ENCODE measurements at places on chromosomes 5 and 9.
A peak's percentile ranks its signal among the peaks of the same experiment; 100 is the strongest.

- DNase-seq: no peak
Observed at GRCh38 chr9:125095821-125096443, 47.4 kb downstream of the SCAI start.

DNA sequence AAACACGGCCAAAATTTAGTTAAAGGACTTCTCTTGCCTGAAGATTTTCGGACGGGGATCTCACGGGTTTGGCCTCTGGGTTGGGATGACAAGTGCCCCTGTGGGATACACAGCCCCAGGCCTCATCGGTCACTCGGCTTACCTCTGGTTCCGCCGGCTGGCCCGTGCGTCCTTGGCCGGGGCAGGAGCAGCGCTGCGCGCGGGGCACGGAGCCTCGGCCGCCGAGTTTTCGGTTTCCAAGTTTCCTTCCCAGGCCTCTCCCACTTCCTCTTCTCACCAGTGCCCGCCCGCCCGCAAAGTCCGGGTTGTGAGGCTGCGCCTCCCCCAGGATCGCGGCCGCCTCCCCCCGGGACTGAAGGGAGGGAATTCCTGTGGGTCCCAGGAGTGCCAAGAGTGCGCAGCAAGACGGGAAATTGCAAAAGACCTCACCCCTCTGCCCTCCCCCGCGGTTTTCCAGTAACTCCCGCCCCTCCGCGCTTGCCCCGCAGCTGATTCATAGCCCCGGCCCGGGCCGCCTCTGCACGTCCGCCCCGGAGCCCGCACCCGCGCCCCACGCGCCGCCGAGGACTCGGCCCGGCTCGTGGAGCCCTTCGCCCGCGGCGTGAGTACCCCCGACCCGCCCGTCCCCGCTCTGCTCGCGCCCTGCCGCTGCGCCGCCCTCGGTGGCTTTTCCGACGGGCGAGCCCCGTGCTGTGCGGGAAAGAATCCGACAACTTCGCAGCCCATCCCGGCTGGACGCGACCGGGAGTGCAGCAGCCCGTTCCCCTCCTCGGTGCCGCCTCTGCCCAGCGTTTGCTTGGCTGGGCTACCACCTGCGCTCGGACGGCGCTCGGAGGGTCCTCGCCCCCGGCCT is at the start of gene OSMR:
Gene OSMR (plus strand): TSS at position 487 of the 853 bp plus-strand sequence. CDS start 23,033 bp downstream, outside the sequence.
- peak; percentile 18 for DNase-seq

DNA sequence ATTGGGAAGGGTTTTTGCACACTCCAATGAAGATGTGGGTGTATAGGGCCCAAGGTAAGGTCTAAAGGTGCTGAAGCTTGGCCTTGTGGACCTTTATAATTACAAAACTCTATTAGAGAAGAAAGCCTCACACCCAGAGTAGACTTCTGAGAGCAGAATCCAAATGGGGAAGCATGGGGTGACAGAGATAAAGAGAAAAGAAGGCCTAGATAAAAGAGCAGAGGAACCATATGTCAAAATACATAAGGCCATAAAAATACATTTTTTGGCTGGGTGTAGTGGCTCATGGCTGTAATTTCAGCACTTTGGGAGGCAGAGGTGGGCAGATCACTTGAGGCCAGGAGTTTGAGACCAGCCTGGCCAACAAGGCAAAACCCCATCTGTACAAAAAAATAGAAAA is 27.4 kb upstream of the TCERG1 start:
- no peak for DNase-seq

GRCh38 chr5:53161876-53162275 is 52.3 kb upstream of the MOCS2 start:
- no peak for DNase-seq

- DNase-seq: peak; percentile 7
Observed at GRCh38 chr5:62707563-62707962, 128.9 kb downstream of the LRRC70 start.

GRCh38 chr9:38023661-38024035 is 45.4 kb downstream of the SHB start:
- DNase-seq: no peak

DNA sequence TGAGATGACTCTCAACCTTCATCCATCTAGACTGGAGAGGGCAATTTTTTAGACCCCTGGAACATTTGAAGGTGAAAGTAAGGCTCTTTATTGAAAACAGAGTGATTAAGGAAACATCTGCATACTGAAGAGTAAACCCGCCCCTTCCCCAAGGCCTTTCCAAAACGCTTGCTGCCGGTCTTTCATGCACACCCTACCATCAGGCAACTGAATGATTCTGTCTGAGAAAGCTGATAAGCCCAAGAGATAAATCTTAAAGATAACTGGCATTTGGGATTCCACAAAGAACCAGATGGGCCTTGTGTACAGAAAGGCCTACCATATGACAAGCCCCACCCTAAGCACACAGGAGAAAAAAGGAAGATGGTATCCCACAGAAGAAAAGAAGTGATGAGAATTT is 54.4 kb upstream of the PIK3R1 start:
- no peak for DNase-seq

DNA sequence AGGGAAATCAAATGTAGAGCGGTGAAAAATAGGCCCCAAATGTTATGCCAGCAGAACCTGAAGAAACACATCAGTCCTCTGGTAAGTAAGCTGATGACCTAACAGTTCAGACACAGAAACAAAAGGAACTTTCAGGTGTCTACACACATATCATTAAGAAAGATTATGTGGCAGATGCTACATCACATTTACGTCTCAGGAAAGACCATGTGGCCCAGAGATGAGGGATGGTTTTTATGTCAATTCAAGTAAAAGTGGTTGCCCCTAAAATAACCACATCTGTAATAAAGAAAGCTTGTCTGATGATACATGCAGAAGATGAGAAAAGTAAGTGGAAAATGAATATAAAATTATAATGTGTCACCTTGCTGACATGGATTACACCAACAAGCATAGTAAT is 31.4 kb downstream of the GNAQ start:
- DNase-seq: no peak

DNA sequence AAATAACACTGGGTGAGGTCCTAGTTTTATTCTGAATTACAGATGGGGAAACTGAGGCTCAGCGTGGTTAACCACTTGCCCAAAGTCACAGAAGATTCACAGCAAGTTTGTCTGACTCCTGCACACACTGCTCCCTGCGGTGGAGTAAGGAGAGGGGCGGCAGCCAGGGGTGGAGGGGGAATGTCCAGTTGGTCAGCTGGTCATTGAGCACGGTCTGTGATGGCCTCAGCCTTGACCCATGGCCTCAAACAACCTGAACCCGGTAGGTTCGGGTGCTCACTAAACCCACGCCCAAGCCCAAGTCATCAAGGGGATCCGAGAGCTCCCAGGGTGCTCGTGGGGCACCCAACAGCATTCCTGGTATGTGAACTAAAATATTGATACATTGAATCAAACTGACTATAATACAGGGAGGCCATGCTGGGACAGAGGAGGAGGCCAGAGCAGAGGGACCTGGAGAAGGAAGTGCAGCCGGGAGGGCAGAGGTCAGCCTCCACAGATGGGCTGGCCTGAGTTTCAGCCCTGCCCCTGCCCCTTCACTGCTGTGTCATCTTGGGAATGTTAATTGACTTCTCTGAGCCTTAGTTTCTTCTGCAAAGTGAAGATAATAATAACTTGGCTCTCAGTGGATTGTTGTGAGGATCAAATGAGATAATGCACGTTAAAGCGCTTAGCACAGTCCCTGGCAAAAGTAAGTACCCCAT is 3.6 kb upstream of the IL17B start:
- DNase-seq: no peak

DNA sequence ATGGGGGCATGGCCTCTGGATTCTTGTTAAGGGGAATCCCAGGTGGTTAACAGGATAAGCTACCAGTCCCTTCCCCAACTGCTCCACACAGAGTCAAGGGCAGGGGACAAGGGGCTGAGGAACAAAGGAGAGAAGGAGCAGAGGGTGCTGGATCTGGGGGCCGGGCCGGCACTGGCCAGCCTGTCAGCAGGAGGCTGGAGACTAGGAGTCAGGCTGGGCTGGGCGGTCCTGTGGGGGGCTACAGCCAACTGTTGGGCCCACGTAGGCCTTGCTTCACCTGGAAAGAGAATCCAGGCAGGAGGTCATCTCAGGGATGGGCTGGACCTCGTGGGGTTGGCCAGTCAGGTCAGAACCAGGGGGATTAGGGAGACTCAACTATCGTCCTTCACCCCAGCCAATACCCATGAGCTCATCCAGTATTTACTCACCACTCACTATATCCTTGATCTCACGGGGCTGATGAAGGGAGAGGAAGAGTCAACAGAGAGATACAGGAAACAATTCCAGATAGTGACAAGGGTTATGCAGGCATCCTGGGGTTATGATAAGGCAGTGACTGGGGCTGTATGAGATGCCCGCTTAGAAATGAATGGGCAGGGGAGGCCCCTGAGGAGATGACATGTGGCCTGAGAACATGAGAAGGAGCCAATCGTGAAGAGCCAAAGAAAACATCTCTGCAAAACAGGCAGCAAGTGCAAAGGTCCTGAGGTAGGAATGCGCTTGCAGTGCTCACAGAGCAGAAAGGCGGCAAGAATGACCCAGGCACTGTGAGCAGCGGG is 47.9 kb upstream of the SLC25A51 start:
- DNase-seq: no peak

DNA sequence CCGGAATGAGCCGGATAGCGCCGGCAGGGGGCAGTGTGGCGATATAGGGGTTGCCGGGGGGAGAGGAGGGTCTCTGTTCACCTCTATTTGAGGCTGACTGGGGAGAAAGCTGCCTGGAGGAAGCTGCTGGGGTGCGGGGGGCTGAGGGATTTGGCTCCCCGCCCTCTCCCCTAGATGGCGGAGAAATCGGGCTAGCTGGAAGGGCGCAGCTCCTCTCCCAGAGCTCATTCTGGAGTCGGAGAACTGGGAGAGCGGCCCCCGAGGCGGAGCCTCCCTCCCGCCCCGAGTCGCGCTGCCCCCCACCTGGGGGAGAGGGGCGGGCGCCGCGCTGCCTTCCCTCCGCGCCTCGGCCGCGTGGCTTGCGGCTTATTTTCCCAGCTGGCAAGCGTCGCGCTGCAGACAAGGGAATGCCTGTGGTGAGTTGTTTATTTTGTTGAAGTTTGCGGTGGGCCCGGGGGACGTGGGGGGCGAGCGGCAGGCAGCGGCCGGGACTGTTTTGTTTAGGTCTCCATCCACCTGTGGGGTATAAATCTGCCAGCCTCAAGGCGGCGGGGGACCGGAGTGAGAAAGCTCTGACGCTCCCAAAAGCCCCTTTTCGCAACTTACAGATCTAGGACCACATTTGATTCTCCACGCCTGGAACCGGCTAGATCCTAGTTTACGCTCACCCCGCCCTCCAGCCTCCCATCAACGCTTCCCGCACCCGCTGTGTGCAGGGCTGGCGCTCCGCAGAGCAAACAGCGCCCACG is 4.1 kb upstream of the RGMB start:
- DNase-seq: no peak

- peak; percentile 74 for DNase-seq
Observed at GRCh38 chr9:114805670-114806525, at the start of gene TNFSF15. TNFSF15 (minus strand) TSS chr9:114806039; CDS start chr9:114806012, 27 bp downstream.

- no peak for DNase-seq
Observed at GRCh38 chr9:82903503-82903902, 159.4 kb downstream of the RASEF start.

DNA sequence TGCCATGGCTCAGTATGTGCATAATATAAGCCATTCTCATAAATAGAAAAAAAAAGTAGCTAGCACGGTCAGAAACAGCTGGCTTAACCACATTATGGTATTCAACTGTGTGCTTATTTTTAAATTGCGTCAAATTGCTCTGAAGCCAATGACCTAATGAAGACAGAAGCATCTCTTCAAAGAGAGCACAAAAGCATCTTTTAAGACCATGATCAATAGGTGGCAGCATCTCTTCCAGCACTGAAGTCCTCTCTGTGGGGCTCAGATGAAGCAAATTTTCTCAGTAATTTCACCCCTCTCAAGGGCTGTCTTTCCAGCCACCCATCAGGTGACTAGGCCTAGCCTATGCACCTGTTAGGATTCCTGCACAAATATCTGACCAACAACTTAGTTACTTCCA is 251.4 kb downstream of the GLIS3 start:
- no peak for DNase-seq

- DNase-seq: peak; percentile 33
Observed at GRCh38 chr9:127786773-127787104, 905 bp downstream of the CDK9 start.

DNA sequence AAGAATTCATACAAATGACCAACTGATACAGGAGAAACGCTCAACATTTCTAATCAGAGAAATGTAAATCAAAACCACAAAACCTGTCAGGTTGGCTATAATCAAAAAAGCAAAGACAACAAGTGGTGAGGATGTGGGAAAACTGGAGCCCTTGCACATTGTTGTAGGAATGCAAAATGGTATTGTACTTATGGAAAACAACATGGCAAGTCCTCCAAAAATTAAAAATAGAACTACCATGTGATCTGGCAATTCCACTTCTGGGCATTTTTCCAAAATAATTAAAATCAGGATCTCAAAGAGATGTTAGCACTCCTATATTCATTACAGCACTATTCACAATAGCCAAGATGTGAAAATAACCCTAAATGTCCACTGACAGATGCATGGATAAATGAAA is 76.1 kb downstream of the FNIP1 start:
- no peak for DNase-seq

- DNase-seq: no peak
Observed at GRCh38 chr5:87705876-87706275, 293.1 kb upstream of the CCNH start.

GRCh38 chr9:116260531-116260930 is 106.9 kb downstream of the PAPPA start:
- no peak for DNase-seq

DNA sequence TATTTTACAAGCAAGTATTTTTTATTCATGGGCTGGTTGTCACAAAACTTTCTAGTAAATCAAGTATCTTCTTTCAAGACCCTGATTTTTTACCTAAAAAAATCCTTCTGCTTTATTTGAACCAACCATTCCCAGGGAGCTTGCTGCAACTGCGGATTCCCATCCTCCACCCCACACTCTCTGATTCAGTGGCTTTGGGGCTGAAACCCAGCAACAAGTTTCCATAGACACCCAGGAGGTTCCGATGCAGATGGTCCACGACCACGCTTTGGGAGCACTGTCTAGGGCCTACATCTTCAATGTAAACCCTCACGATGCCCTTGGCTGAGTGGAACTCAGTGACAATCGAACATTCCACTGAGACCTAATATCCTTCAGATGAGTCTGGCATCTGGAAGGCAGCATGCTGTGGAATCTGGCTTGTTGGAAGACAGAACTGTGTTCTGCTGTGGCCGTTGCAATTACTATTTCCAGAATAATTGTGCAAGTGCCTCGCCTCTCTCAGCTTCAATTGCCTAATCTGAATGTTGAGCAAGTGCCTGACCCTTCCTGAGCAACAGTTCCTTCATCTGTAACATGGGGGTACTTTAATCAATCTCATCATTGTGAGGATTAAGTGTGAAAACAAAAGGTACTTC is 105.1 kb downstream of the INSYN2B start:
- peak; percentile 83 for DNase-seq

DNA sequence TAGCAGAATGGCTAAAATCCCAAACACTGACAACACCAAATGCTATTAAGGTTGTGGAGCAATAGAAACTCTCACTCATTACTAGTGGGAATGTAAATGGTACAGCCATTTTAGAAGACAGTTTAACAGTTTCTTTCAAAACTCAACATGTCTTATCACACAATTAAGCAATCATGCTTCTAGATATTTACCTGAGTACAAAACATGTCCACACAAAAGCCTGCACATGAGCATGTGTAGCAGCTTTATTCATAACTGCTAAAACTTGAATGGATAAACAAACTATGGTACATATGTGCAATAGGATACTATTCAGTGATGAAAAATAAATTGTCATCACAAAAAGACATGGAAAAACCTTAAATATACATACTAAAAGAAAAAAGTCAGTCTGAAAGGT is 31.5 kb downstream of the SLC25A46 start:
- DNase-seq: no peak
